Mesothelial cell of epicardium (in vitro differentiated cells): ENCODE measurements at places on chromosomes 2 and 18.

- DNase-seq = no peak
Observed at GRCh38 chr2:104668631-104669030, 185.3 kb upstream of the POU3F3 start.

DNA sequence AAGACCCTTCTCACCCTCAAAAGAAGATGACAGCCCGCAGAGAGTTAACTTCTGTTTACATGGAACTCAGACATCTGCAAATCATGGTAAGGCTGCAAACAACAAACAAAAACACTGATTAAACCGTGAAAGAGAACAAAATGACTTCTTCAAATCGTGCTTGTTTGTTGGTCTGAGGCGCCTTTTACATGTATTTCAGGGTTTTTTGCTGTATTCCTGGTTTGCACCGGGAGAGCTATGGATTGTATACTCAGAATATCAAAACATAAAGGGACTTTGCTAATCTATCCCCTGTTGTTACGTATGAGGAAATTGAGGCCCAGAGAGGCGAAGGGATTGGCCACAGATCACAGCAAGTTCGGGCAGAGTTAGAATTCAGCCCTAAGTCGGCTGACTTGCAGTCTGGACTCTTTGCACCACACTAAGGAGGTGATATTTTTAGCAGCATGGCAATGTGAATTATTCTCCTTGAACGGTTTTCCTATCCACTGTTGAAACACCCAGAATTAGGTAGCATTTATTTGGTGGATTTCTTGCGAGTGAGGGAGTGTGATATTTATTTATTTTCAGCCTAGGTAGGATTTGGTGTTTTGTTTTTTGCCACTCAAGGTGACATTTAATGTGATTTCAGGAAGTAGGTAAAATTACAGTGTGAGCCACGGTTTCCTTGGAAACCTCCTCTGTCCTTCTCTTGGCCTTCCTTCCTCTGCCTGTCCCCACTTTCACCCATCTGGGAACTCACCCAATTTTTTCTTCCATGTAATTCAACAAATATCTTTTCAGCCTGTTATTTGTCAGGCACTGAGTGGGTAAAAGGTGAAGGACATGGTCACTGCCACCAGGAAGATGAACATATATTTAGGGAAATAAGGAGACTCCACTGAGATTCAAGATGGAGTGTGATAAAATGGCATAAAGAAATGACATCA, 980 bp upstream of the PDE6D start:
- DNase-seq = no peak

- DNase-seq = no peak
Observed at GRCh38 chr2:109517118-109517889, 96.5 kb downstream of the SEPTIN10 start.

GRCh38 chr2:211401328-211401727, 844.9 kb downstream of the CPS1 start:
- no peak for DNase-seq

- no peak for DNase-seq
Observed at GRCh38 chr18:13585379-13586153, 140.8 kb downstream of the FAM210A start.

DNA sequence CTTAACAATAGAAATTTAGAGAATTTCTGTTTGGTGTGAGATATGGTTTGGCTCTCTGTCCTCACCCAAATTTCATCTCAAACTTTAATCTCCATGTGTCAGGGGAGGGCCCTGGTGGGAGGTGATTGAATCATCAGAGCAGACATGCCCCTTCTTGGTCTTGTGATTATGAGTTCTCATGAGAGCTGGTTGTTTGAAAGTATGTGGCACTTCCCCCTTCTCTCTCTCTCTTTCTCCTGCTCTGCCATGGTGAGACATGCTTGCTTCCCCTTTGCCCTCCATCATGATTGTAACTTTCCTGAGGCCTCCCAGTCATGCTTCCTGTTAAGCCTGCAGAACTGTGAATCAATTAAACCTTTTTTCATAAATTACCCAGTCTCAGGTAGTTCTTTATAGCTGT, 524.7 kb upstream of the ACVR2A start:
- DNase-seq = no peak

DNA sequence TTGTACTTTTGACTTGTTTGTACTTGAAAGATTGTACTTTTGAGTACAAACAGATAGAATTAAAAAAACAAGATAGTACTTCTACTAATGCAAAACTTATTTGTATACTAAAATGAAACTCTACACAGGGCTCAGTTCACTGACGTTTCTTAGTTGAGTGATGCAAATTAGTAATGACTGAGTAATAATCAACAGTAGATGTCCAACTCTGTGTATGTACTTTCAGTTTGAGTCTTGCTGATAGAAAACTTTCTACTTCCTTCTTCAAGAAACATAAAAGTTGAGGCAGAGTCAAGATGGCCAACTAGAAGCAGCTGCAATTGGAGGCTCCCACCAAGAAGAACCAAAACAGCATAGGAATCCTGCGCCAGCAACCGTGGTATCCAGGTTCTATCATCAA, 585.0 kb downstream of the NR4A2 start:
- no peak for DNase-seq

DNA sequence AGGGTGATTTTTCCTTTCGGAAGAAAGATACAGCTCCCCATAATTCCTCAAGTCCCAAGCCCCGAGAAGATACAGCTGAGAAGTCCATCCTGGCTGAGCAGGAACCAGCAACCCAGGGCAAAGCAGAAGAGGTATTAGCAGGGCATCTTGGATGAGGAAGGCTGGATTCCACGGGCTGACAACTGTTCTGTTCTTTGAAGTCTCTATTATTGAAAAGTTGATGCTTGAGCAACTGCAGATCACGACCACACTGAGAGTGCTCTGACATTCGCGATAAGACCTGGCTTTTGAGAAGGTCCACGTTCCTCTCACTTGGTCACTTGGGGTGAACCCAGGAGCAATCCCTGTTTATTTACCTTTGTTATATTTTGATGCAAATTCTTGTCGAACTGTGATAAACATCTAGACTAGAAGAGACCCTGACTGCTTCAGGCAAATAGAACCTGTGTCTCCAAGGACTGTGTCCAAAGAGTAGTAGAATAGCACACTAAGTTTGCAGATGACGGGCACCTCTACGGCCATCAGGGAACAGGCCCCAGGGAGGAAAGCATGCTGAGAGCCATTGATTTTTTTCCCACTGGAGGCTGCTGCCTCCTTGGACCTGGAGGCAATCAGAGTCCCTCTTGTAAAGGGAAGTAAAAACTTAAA, 133.1 kb downstream of the ARL4C start:
- no peak for DNase-seq

GRCh38 chr2:67881816-67882215, 181.0 kb downstream of the C1D start:
- no peak for DNase-seq

GRCh38 chr2:72003124-72003523, 144.5 kb downstream of the CYP26B1 start:
- no peak for DNase-seq

DNA sequence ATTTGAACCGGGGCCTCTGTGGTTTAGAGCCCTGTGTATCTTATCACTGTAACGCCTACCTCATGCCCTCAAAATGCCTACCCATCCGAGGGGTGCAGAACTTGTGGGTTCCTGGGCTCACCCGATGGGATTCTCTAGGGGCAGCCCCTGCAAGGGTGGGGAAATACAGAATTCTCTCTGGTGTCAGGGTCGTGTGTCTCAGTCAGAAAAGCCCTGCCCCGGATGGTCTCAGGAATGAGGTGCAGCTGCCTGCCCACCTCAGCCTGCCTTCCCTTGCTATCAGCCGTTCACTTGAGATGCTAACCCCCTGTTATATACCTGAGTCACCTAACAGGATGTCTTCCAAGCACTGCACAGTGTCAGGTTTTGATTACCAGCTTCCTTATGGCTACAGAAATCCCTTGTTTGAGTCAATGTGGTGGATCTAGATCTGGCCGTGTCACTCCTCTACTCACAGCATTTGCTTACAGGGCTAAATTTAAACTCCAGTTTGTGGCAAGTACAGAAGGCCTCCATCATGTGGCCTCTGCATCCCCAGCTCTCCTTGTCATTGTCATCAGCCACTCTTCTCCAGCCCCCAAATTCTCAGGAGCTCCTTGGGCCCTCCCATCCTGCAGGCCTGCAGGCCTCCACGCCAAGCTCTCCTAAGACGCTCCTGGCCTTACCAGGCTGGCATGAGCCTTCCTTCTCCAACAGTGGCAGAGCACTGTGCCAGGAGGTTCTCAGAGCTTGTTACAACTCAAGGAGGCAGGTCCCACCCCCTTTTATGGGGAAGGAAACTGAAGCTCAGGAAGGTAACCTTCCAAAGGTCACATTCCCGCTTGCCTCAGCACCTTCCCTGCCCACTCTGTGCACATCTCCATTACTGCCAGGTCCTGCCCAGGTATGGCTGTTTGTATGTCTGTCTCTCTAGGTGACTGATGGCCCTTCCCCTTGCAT, 14.3 kb upstream of the MAP3K2 start:
- DNase-seq = no peak

GRCh38 chr2:21268197-21268877, 144.6 kb downstream of the TDRD15 start:
- DNase-seq = no peak

DNA sequence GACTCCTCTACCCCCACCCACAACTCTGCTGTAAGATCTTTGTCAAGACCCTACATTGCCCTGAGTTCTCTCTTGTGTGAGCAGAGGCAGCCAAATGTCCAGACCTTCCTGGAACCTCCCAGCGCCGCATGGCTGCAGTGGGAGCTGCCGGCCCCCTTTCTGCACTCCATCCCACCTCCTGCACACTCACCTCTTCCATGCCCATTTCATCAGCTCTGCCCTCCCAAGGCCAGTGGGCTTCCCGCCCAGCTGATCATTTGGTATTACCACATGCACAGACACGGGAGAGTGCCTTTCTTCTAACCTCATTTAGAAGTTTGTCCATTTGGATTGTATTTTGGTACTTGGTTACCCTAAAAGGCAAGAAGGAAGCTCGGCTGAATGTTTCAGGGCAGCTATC, 2.0 kb downstream of the IL1R2 start:
- DNase-seq = no peak

- DNase-seq = peak; percentile 83
Observed at GRCh38 chr2:190979906-190980629, 33.9 kb downstream of the STAT1 start.

- DNase-seq = no peak
Observed at GRCh38 chr2:237894396-237894979, 35.1 kb downstream of the RAMP1 start.

DNA sequence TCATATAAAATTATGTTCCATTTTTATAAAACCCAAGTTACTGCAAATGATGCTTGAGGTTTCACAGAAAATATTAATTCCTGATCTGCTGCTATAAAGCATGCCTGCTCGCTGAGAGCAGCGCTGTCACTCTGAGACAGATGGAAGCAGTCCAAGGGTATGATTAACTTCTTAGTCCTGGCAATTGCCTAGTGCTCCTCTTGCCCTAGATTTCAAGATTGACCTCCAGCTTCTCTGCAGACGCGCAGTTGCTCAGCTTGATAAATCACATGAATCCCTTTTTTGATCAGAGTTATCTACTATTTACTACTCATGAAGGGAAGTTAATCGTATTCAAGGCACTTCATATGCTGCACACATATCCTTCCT, 154.6 kb upstream of the REV1 start:
- DNase-seq = no peak

- DNase-seq = no peak
Observed at GRCh38 chr2:65344689-65345088, 87.7 kb downstream of the SPRED2 start.

DNA sequence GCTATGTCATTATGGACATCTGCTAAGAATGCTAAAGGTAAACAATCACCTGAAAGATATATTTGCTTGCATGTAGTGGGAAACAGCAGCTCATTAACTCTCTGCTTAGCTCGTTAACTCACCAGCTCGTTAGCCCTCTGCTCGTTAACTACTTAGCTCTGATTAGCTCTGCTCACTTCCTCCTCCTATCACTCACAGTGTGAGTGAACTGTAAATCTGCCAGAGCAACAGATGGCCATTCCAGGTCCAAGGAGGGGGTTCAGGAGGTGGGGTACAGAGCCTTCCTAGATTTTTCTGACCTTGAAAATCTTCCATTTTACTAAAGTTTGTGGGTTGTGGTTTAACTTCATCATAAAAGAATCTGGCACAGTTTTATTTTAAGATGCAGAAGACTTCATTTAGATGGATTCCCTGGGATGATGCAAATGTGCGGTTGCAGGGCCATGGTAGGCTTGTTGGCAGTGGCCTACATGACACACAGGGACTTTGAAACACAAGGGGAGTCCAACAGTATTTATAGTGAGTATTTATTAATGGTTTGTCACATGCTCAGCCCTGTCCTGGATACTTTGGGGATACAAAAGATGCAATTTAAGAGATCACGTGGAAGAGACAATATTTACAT, 1633.7 kb upstream of the CELF4 start:
- no peak for DNase-seq

DNA sequence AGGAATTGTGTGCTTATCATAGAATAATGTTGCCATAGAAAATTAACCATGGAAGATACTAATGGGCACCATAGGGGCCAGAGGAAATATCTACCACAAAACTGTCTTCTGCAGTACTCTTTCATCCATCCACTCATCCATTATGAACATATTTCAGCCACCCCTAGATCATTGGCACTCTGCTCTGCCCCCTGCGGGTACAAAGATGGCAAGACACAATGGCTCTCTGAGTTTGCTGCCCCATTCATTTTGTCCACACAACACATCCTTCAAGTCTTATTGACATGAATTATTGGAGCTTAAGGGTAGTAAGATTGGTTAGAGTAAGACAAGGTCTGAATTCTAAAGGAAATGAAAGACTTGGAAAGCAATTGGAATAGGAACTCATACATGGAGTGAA, 1224.7 kb upstream of the CELF4 start:
- DNase-seq = no peak

GRCh38 chr2:55743583-55743982, 49.9 kb upstream of the PNPT1 start:
- DNase-seq = no peak

GRCh38 chr2:68411397-68412126, 46.5 kb downstream of the PLEK start:
- no peak for DNase-seq

DNA sequence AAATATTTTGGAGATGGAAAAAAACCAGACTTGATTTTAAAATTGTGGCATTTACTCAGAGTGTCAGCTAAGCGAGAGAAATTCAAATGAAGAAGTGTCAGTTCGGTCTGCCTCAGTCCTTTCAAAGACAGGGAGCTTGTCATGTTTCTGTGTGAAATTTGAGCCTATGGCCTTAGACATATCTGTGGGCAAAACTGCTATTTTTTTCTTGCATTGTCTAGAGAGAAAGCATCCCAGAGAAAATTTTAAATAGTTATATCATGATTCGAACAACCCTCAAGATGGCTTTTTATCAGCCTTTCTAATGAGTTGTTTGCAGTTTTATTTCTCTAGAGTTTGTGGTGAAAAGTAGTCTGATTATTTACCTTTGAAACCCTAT, 50.2 kb upstream of the KCNE4 start:
- DNase-seq = no peak

DNA sequence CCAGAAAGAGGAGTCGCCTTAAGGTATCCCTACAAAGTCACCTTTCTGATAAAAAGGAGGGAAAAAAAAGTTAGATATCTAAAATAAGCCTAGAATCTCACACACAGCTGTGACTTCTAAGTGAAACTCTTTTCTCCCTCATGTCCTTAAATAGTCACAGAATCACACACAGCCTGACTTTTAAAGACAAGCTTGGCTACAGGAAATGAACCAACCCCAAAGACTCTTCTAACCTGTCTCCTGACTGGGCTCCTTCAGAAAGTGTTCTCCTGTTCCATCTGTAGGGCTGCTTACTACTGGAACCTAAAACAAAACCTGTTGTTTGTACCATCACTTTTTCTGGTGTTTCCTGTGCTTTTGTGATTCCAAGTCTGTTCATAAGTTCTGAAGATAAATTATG, 62.7 kb upstream of the NRP2 start:
- DNase-seq = no peak

GRCh38 chr2:196278491-196278911, 107.1 kb upstream of the STK17B start:
- DNase-seq = no peak
